ENCODE measurements at places on chromosomes 13 and 19.

GRCh38 chr19:46732172-46732938 lies 13.5 kb upstream of the FKRP start:
- no peak for DNase-seq

DNA sequence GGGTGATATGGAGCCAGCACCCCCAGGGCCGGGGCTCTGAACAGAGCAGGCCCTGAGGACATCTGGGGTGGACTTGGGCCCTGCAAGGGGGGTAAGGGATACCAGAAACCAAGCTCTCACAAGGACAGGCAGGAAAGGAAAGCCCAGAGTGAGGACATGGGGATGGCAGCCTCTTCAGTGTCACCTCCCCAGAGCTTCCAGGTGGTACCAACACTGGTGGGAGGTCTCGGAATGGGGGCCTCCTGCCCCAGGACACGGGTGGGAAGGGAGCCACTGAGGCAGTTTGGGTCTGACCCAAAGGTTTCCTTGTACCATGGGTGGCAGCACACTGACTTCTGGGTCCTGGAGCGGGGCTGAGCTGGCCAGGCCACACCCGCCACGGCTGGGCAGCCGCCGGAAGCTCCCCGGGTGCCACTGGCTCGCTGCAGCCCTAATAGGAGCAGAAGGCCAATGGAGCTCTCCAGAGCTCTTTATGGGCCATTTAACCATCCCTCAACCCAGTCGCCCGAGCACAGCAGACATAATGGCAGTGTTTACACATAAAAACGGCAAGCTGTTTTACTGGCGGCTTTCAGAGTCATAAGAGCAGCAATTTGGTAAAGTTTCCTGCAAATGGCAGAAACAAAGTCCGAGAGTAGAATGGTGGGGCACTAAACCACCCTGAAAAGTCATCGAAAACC lies 59.3 kb downstream of the PEPD start:
- DNase-seq, result no peak

- DNase-seq, result no peak
Observed at GRCh38 chr19:5397804-5398692, 57.2 kb upstream of the ZNRF4 start.

DNA sequence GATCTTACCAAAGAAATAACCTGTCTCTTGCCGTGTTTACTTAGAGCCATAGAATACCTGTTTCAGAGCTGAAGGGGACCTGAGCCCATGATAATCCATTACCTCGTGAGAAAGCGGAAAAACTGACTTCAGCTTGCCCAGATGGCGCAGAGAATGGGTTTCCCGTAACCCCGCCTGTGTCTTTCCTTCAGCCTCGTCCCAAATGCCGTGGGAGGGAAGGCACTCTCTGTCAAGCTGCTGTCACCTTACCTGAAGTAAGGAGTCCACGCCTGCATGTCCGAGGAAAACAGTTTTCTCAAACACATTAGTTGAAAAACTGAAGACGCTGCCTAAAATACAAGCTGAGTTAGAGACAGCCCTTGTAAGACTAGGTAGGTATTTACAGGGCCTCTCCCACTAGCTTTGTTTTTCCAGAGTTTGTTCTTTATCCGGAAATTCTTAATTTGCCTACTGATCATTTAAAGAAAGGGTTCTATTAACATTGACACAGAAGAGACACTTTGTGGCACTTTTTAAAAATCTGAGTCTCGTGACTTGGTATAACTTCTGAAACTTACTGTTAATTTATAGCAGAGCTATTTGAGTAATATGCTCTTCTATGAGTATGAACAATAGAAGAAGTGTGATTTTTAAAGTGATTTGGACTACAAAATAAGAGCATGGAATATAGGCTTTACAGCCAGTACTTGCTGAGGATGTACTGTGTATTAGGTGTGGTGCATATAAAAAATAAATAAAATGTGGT lies 1.3 kb upstream of the INTS6 start:
- DNase-seq, result no peak

DNA sequence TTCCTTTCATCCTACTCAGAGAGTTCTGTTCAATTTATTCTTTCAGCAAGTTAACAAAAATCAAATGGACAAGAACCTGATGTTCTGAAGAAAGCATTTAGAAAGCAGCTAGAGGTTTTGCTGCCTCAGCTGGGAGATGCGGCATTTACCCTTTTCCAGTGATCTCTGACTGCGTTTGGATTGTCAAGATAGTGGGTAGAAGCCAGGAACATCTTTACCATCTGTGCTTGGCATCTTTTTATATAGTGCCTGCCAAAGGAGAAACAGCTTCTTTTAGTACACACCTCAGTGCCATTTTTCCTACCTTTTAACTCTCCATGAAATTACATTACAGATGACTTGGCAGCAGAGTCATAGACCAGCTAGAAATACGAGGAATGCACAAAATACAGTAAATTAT lies 680.8 kb downstream of the SLITRK1 start:
- DNase-seq, result no peak

DNA sequence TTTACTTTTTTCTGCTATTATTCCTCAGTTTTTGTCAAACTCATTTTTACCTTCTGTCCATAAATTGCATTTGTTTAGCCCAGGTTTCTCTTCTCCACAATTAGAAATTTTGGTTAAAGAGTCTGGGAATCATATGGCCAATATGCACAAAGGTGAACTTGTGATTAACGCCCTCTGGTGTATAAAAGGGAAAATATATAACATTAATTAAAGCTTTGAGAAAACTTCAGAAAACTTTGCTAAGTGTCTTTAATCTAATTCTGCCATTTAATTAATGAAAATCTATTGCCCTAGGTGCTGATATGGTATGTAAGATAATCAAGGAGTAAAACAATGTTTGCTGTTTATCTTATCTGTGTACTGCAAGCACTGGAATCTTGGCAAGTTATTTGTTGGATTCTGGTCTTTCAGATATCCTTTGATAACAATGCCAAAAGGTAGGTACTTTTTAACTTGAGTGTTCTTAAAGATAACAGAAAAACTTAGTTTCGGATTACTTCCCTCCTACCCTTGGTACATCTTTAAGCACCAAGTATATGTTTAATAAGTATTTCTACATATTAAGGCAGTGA lies 402.6 kb downstream of the SUCLA2 start:
- no peak for DNase-seq

GRCh38 chr13:36815062-36815461 lies 4.0 kb upstream of the RFXAP start:
- DNase-seq, result no peak

- DNase-seq, result no peak
Observed at GRCh38 chr13:41111454-41111853, 21.1 kb downstream of the KBTBD6 start.

DNA sequence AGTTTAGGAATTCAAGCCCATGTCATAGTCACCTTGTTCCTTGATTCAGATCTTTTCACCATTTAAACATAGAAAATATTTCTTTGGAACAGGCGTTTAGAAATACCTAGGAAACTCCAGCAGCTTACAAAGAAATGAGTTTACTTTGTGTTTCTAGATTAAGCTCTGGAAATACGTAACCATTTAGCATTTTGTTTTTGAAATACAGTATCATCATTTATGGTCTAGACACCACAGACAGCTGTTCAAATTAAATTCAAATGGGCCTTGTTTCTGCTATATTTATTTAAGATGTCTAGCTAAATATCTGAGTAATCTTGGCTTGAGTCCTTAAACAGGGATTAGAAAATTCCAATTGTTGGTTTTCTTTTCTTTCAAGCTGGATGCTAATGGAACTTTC lies 228.5 kb downstream of the NDFIP2 start:
- DNase-seq, result no peak

- no peak for DNase-seq
Observed at GRCh38 chr19:45443462-45444317, 20.0 kb upstream of the ERCC1 start.

GRCh38 chr19:46265217-46265828 lies 31.5 kb upstream of the HIF3A start:
- DNase-seq, result peak; percentile 30

- no peak for DNase-seq
Observed at GRCh38 chr13:69706807-69707206, 400.8 kb upstream of the ATXN8OS start.

DNA sequence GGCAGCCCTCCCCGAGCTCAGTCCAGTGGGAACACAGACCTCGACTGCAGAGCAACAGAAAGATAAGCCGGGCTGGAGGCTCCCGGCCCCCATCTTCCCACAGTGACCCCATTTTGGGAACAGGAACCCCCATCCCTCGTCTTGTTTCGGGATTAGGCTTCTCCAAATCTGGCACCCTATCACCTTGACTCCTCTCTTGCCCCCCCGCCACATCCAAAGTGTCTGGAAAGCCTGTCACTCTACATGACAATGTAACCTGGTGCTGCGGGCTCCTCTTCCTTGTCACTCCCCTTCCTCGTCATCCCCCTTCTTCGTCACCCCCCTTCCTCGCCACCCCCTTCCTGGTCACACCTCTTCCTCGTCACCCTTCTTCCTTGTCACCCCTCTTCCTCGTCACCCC lies 10.1 kb downstream of the PAK4 start:
- DNase-seq, result no peak

- no peak for DNase-seq
Observed at GRCh38 chr19:15288146-15288963, 44.0 kb downstream of the BRD4 start.

DNA sequence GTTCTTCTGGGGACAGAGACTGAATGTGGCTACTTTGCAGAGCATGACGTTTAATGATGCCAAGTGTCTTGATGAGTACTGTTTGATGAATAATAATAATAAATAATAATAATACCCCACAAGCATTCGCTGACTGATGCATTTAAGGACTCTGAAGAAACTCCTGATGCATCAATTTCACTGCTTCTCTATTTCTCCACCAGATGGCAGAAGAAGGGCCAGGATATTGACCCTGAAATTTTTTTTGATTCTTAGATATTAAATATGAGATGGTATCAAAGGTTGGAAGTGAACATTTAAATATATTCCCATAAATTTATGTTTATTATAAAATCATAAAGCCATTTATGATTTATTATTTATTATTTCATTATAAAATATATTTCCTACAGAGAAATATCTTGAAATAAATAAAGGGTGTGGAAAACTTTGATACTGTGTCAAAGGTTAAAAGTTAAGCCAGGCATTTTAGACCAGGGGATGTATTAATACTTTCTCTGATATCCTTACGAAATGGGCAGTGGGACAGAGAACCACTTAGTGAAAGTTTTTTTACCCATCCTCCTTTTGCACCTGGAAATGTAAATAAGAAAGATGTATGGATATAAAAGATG lies 170.9 kb downstream of the LACC1 start:
- no peak for DNase-seq

GRCh38 chr13:40292536-40292935 lies 373.9 kb downstream of the FOXO1 start:
- no peak for DNase-seq

GRCh38 chr19:2802826-2803225 lies 16.8 kb upstream of the ZNF554 start:
- no peak for DNase-seq

DNA sequence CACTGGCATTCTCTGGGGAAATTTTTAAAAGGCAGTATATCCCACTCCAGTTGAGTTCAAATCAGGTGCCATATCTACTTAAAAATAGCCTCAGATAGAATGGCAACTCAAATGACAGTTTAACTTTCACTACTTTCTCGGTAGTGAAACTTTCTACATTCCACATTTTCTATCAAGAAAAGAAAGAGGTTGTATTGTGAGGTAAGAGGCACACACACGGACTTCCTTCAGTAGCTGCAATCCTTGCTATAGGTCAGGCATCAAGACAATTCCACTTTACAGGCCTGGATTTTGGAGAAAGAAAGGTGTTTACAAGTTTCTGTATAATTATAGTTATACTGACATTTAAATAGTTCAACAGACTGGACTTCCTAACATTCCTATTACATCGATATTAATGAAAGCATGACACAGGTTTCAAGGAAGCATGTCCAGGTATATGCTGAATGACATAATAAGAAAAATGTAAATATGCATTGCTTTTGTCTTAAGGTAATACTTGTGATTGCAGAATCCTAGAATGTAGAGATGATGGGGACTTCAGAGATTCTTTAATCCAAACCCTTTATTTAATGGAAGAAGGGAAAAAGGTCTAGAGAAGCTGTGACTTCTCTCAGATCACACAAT lies 5.2 kb downstream of the STARD13 start:
- DNase-seq, result no peak

DNA sequence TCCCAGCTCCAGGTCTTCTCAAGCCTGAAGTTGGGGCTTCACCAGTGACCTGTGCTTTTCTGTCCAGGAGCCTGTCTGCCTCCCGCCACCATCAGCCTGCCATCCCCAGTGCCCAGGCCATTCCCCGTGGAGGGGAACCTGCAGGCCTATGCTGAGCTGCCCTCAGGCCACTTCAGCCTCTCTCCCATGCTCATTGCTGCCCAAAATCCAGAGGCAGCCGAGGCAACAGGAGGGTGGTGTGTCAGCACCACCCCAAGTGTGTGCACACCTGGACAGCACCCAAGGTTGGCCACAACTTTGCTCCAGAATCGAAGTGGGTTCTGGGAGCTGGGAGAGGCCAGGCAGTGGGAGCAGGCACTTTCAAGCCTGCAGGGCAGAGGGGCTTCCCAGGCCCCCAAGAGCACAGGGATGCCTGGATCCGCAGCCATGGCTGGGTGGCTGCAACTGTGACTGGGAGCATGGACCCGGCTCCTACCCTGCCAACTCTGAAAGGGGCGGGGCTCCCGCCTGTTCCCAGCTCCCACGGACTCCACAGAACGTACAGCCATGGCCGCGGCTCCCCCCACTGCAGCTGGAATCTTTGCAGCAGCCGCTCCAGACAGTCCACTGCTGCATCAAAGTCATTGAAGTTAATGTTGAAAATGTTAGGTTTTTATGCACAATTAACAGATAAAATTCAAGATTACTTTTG lies 1747.0 kb downstream of the OLFM4 start:
- DNase-seq, result no peak
